OCI-LY7 (cell line): ENCODE measurements at places on chromosomes 11 and 22.
A peak's percentile ranks its signal among the peaks of the same experiment; 100 is the strongest.

DNA sequence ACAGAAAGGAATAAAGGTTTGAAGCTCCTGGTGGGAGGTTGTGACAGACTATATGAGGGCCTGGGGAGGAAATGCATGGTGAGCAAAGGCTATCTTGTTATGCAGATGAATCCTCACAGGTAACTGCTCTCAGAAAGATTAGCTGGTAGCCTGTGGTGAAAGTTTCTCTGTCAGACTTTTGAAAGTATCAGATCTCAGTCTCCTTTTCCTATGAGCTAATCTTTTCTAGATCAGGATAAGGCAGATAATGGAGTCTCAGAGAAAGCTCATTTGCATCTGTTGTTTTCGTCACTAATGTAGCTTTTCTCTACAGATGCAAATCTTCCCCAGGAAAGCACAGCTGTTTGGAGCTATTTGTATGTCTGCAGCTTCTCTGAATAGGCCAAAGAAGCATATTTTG is 21.0 kb upstream of the OR6X1 start:
- no peak for DNase-seq

DNA sequence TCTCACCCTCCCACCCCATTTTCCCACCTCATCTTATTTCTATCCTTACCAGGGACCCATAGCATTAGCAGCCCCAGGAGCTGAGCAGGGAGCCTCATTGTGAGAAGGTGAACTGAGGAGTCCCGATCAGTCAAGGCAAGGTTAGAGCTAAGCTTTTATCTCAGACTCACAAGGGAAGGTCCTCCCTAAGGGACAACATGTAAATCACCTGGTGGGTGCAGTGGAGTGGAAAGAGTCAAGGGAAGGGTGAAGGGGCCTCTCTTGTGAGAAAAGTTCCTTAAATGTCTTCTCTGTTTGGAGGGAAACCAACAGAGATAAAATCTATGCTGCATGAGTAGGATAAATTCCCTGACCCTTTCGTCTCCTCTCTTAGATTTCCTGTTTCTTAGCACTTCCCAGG is 85.9 kb downstream of the GAB4 start:
- DNase-seq = peak; percentile 88

DNA sequence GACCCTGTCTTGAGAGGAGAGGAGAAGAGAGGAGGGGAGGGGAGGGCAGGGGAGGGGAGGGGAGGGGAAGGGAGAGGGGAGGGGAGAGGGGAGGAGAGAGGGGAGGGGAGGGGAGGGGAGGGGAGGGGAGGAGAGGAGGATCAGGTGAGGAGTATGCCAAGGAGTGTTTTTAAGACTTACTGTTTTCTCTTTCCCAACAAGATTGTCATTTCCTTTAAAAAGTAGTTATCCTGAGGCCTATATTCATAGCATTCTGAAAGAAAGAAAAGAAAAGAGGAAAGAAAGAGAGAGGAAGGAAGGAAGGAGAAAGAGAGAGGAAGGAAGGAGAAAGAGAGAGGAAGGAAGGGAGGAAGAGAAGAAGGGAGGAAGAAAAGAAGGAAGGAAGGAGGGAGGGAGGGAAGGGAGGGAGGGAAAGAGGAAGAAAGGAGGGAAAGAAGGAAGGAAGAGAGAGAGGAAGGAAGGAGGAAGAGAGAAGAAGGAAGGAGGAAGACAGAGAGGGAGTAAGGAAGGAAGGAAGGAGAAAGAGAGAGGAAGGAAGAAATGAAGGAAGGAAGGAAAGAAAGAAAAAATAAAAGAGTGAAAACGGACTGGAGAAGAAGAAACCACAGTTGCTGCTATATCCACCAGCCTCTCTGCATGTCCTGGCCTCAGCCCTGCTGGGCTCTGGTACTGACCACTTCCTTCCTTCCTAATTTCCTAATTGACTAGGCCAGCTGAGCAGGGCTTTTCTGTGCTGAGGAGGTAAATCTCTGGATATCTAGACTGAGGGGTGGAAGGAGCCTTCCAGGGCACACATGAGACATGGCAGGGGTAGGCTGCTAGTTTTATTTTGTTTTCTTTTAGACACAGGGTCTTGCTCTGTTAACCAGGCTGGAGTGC is 1.1 kb upstream of the SAA1 start:
- DNase-seq = no peak

DNA sequence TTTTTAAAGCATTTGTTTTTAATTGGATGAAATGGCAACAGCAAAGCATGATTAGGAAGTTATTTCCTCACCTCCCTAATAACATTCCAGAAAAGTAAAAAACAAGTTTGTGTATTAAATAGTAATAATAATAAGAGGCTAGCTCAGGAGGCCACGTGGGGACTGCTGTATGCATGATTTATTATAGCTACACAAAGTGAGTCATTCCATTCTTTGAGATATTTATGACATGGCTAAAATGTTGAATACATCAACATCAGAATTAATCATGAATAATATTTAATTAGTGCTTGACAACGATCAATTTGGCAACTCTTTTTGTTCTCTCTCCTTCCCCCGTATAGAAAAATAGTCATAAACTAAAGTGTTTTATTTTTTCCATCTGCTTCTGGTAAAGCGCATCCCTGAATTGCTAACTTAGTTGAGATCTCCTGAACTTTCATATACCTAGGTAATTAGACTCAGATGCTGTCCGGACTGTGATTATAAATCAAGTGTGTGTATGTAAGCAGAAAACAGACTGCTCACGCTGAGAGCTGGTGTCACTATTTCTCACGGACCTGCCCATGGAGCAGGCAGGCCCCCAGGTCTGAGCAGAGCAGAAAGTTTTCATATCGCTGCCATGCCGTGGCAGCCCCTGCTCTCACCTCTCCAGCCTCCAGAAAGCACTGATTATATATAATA is 125.7 kb downstream of the WT1 start:
- no peak for DNase-seq

DNA sequence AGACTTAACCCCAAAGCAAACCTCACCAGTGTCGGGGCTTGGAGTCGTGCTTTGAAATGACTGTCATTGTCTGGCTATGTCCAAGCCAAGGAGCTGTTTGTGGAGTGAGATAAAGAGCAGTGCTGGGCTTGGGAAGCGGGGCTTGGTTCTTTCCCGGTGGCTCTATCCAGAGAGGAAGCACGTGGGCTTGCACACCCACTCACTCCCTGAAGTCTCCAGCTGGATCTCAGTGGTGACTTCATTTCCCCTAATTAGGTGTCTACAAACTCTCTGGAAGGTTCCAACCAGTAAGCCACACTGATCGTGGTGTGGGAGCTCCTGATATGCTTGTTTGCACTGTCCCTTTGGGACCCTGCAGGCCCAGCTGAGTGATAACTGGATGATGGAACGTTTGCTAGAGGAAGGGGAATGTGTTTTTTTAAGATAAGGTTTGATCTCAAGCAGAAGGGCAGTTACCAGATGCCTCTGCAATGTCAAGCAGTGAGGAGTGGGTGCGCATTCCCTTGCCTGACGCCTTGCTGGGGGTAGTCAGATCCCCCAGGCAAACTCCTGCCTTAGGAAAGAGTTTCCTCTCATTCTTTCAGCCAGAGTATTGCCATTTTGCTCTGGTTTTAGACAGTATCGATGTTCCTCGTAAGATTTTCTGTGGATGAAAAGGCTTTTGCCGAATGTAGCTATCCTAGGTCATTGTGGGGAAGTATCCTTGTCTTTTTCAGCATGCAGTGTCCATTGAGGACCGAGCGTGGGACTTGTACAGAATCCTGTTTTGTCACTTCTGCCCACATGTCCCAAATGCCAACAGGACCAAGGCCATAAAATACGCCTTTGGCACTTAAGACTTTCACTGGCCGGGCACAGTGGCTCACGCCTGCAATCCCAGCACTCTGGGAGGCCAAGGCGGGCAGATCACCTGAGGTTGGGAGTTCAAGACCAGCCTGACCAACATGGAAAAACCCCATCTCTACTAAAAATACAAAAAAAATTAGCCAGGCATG is 90.9 kb downstream of the MICAL2 start:
- no peak for DNase-seq

DNA sequence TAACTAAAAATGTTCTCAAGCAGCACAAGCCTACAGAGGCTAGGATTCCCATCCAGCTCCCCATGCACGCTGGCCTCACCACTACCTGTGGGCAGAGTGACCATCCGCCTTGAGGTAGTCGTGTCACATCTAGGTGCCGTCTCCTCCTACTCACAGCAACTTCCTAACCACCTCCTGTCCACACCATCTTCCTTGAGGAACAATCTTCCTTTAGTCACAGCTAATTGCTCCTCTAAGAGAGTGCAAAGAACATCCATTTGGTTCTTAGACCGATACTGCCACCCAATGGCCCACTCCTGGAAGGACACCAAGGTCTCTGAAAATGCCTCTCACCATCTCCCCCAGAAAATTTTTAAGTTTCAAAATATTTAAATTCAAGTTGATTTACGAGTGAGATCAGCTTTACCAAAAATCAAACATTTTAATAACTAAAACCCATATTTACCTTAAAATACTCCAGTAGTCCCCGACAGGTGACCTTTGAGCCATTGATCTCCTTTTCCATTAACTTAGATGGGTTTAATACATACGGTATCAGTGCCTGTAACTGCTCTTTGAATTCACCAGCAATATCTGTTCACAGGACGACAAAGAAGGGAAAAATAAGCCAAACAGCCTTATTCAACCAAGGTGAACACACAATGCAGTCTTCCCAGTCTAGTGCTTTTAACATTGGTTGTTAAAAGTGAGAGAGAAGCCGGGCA is 21.7 kb upstream of the PLAAT3 start:
- peak; percentile 62 for DNase-seq

DNA sequence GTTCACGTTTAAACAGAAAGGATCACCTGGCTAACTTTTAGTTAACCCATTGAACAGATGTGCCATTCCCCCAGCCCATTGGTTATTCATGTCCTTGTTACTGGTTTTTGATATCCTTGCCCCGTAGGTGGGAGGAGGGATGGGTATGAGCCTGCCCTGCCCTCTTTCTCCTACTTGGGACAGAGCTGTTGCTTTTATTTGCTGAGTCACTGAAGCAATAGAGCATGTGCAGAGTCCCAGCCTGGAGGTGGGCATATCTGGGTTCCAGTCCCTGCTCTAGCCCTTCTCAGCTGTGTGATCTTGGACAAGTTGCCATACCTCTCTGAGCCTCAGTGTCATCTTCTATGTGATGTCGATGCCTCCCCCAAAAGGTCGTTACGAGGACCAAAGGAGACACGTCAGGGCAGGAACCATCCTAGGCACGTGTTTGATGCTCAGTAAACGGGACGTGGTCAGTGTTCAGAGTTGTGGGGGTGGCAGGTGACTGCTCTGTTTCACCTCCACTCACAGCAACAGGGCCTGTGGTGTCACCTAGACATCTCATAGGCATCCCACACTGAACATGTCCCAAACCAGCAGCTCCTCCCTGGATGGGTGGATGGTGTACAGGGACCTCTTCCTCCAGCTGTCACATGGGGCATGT is 61.0 kb downstream of the BMAL1 start:
- DNase-seq = no peak

DNA sequence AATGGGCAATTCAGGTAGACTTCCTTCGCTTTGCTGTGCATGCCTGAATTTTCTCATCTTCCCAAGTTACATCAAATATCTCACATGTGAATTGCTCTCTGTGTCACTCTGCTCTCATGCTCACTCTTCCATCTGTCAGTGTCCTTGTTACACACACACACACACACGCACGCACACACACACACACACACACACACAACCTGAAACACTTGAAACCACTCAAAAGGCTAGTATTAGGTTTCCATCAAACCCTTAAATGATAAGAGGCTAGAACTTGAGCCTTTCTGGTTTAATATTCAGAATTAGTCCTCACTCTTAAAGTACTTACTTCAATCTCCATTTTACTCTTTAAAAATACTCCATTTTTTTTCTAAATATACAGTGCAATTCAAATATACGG is 282.4 kb downstream of the C11orf87 start:
- DNase-seq = no peak

- no peak for DNase-seq
These were observed 456.5 kb upstream of the CNTN5 start for GRCh38 chr11:98564233-98564632.

DNA sequence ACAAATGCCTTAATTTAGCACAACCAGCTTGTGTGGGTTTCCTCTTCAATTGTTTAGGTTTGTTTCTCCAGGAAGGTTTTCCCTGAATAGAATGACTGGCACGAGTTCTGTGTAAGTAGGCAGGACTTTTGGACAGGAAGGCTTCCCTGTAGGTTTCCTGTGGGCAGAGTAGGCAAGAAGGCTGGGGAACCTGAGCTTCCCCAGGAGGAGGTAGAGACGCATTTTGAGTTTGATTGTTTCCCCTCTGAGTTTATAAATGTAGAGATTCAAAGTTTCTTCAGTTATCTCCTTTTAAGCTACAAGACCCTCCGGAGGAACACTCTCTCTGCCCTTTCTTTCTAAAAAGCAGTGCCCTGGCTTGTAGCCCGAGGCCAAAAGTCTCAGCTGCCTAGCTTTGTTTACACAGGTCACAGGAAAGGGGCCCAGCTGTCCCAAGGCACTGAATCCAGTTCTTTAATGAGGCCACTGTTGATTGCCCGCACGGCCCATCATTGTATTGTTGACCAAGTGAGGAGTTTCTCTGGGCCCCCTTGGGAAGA is 66.6 kb upstream of the RDX start:
- DNase-seq = no peak

DNA sequence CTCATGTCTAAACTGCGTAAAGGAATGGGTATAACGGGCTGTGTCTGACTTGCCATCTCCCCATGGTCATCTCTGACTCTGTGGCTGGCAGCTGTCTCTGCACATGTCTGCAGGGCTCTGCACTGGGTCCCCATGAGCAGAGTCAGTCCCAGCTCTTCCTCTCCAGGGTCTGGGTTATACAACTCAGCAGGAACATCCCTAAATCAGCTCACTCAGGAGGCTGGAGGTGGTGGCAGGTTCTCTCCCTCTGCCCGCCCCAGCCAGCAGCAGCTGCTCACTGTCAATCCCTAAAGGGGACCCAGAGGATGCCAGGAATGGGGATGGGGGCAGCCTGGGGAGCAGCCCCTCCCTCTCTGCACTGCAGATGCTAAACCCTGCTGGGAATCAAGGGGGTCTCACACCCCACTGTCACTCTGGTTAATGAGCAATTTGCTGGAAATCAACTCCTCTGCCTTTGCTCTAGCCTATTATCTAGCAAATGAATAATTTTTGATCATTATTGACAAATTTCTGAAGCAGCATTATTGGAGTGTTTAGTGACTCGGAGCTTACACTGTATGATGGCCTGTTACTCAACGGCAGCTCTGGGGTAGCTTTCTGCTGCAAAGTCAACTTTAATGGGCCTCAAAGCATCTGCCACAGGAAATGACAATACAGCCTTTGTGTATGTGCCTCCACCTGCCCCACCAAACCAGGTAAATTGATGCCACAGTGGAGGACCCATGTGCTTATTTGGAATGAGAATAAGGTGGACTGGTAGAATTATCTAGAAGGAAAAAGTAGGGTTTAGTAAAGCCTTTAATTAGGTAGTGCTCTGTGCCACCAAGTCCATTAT is 55.7 kb upstream of the SHANK2 start:
- DNase-seq = no peak

DNA sequence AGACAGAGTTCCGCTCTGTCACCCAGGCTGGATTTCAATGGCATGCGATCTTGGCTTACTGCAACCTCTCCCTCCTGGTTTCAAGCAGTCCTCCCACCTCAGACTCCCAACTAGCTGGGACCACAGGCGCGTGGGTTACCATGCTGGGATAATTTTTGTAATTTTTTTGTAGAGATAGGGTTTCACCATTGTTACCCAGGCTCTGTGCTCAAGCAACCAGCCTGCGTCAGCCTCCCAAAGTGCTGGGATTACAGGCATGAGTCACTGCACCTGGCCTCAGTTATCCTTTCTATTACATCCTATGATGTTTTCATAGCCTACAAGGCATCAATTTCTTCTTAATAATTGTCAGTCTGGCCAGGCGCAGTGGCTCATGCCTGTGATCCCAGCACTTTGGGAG is 36.5 kb downstream of the LRRC74B start:
- DNase-seq = no peak

GRCh38 chr11:126280595-126280994 is 2.3 kb upstream of the TIRAP start:
- DNase-seq = peak; percentile 44
